Stimulated activated CD8-positive, alpha-beta memory T cell treated with anti-CD3 and anti-CD28 coated beads, Interleukin-2, amount 100 ng/mL, for 48 hours (primary cell): ENCODE measurements at places on chromosomes 2 and 18.

DNA sequence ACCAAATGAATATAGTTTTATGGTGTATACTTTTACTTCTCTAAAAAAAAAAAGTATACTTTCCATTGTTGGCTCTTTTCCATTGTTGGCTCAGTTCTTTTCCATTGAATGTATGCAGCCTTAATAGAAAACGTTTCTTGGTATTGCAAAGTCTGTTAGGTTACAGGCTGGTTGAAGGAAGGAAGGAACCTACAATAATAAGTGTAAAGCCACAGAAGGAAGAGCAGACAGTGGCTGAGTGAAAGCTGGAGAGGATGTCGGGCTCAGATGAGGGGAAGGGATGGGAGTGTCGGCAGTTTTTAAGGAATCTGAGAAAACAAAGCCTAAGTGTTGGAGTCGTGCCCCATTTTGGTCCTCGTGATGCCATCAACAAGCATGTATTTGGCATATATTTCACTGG lies 6.8 kb downstream of the COPS8 start:
- no peak for DNase-seq

DNA sequence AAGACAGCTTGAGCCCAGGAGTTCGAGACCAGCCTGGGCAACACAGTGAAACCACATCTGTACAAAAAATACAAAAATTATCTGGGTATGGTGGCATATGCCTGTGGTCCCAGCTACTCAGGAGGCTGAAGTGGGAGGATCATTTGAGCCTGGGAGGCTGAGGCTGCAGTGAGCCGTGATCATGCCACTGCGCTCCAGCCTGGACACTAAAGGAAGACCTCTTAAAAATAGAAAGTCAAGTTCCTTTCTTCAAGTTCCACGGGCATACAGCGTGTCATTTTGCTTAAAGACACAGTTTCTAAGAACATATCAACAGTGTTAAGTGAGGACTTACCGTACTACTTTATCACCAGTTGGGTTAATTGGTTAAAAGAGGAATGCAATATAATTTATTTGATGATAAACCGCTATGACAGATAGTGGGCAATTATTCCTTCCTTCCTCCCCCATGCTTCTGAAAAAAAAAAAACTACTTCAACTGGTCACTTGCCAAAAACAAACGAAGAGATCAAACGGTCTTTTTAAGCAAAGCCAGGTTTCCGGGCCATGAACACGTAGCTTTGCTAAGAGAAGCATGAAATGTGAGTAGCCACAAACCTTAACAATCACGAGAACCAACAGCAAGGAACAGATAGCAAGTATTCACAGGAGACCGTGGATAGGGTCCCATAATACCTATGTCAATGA lies 21.4 kb downstream of the AP1S3 start:
- DNase-seq = no peak

- DNase-seq = no peak
These were observed 780.8 kb upstream of the GCFC2 start for GRCh38 chr2:76491503-76491902.

GRCh38 chr2:227368574-227368973 lies 10.5 kb downstream of the TM4SF20 start:
- no peak for DNase-seq

DNA sequence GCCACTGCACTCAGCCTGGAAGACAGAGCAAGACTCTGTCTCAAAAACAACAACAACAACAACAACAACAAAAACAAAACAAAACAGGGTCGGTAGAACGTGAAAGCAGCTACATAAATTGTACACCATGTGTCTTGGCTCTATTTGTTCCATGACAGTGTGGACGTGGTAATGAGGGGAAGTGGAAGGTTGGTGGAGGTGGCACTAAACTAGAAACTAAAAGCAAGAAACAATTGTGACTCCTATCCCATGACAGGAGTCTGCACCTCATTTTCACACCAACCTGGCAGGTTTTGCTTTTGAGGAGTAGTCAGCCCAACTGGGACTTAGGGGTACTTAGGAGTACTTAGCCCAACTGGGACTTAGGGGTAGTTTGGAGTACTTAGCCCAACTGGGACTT lies 62.5 kb upstream of the MRPS9 start:
- no peak for DNase-seq

DNA sequence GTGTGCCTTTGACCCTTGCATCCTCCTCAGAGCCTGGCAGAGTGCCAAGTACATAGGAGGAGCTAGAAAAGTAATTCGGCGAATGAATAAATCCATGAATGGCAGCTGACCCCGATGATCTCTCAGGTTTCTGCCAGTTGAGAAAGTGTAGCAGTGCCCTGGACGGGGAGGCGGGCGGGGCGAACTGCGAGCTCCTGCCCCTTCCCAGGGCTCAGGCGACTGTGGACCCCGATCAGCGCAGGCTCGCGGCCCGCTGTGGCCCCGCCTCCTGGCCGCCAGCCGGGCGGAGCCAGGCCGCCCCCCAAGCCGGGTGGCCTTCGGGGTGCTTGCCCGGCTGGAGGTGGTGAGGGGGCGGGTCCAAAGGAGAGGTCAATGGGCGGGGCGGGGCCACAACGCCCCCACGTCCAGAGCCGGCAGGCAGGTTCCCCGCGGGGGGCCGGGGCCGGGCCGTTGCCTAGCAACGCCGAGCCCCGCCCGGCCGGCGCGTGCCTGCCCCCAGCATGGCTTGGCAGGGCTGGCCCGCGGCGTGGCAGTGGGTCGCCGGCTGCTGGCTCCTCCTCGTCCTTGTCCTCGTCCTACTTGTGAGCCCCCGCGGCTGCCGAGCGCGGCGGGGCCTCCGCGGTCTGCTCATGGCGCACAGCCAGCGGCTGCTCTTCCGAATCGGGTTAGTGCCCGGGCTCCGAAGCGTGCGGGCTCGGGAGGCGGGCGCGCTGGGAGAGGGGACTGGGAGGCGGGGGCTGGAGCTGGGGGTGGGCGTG lies 30.6 kb upstream of the TMBIM1 start:
- peak; percentile 38 for DNase-seq

GRCh38 chr2:204947405-204947804 lies 402.1 kb downstream of the PARD3B start:
- DNase-seq = no peak

DNA sequence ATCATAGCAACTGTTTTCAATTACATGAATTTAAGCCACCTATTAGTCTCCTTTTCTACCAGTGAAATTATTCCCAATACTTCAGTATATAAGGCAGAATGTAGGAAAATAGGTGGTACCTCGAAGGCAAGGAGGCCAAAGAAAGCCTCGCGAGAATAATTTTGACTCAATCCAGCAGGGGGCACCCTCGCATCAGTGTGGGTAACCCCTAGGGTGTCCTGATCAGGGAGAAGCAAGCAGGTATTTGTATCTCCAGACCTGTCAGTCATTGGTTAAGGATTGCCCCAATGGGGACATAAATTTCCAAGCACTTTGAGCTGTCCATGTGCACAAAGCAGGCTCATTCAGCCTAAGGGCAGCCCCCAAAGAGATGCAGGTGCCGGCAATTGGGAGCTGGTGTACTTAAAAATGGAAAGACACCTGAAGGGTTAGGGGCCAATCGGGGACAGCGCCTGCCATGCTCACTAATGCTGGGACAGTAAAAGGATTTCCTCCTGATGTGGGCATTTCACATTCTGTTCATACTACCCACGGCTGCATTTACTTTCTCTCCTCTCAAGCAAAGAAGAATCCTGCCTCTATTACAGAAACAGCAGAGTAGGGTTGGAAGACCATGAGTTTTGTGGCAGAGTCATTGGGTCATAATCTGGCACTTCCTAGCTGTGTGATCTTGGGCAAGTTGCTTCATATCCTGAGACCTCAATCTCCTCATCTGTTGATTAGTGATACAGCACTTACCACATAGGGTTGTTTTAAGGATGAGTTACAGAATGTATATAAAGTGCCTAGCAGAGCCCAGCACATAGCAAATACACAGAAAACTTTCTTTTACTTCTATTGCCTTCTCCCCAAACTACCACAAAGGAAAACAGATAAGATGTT lies 136.1 kb downstream of the ICOS start:
- peak; percentile 54 for DNase-seq

DNA sequence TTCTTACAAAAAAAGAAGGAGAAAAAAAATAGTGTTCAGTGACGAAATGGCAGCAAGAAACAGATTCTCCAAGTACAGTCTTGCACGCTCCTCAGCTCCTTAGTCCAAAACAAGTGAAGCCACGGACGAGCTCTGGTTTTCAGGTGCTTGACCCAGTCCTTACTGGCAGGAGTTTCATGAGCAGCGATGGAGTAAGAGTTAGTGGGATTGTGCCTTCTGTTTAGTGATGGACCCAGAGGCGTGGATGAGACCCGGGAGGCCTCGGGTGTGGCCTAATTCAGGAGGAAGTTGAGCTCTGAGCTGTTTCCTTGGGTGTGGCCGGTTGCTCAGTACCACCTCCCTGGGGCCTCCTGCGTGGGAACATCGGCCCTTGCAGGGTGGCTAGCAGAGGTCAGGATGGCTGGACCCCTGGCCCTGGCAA lies 52.0 kb downstream of the KIF5C start:
- peak; percentile 22 for DNase-seq

DNA sequence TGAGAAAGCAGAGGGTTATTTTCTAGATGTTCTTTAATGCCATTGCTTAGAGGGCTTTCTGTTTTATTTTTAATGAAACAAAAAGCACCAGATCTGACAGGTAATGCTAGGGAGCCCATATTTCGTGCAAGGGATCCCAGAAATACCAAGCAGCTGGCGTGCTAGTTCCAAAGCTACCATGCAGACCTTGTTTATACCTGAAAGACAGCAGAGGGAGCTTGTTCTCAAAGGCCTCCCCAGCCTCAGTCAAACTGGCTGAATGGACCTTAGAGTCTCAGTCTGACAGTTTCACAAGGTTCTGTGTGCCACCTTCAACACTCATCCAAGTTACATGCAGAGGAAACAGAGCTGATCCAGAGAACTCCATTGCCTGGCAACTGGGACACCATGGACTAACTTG lies 48.6 kb downstream of the GALNT14 start:
- no peak for DNase-seq

DNA sequence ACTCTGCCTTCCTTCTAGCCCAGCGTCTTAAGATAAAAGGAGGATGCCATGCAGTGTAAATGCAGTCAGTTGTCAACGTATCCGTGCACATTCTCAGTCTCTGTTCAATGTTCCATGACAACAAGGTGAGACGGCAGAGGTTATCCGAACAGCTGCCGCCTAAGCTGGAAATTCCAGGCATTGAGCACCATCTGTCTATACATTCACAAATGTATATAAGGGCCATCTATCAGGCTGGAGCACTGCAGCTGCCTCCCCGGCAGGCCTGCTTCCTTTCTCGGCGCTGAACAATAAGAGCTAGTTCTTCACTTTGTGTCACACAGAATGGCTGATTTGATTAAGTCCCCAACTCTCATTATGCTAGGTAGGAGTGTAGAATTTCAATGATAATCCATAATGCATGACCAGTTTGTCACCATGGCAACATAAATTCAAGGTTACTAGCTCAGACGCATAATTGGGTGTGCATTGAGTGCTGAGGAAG lies 282.2 kb upstream of the SOX11 start:
- no peak for DNase-seq

- DNase-seq = no peak
These were observed 284.1 kb downstream of the MYCN start for GRCh38 chr2:16224298-16225045.

DNA sequence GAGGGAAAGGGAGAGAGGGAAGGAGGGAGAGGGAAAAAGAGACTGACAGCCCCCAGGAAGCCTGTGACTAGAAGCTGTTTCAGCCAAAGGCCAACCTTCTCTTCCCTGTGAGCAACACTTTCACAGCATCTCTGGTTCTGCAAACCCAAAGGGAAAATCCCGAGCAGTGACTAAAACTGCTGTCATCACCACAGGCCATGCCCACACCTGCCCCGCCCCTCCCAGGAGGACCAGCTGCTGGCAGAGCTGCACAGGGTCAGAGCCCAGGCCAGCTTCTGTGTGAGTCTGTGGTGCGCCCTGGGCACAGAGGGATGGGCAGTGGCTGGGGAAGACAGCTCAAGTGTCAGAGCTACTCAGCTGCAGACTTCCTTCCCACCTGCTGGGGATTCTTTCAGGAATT lies 64.9 kb upstream of the OTOS start:
- DNase-seq = peak; percentile 69

- DNase-seq = no peak
These were observed 35.6 kb downstream of the CEP192 start for GRCh38 chr18:13026583-13027270.

DNA sequence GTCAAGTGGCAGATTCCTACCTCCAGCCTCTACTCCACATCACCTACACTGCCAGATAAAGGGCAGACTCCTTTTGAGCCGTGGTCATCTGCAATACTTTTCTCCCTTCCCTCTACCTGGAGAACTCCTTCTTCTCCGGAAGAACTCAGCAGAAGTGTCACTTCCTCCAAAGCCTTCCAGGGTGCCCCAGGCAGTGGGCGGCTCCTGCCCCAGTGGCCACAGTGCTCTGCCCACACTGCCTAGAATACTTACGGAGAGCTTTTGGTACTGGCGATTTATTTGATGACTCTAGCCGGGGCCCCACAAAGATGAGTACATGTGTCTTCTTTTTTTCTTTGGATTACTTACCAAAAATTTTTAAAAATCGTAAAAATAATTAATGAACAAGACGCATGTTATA lies 39.7 kb downstream of the FOSL2 start:
- no peak for DNase-seq

DNA sequence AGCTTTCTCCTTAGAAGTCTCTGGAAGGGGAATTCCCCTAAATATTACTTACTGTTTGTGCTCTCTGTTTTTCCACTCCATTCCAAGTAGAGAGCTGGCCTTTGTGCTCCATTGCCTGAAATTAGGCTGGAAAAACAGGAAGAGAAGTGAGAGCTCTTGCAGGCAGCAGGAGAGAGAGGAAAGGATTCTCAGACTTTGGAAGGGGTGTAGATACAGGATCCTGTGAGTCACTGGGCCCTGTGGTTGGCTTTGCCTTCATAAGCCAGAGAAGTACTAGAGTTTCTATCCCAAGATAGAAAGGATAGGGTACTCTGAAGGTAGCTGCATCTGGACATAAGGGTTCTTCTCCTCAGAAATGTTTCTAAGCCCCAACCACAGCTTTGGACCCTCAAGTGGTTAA lies 188.9 kb downstream of the CMPK2 start:
- DNase-seq = no peak

GRCh38 chr2:159052157-159052601 lies 83.7 kb downstream of the TANC1 start:
- no peak for DNase-seq

- DNase-seq = no peak
These were observed 22.5 kb downstream of the TBR1 start for GRCh38 chr2:161438598-161438997.

DNA sequence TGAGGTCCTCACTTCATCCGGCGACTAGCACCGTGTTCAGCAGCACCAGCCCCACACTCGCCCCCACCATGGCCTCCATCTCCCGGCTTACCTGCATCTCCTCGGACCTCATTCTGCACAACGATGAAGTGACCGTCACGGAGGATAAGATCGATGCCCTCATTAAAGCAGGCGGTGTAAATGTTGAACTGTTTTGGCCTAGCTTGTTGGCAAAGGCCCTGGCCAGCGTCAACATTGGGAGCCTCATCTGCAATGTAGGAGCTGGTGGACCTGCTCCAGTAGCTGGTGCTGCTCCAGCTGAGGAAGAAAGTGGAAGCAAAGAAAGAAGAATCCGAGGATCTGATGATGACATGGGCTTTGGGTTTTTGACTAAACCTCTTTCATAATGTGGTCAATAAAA lies 70.5 kb upstream of the MYCN start:
- no peak for DNase-seq
